ENCODE measurements at places on chromosomes 1 and 21. TPM values are rescaled to one million over a fixed set of nuclear protein-coding genes. Genes with fewer than 3 reads are reported as not detected.
A peak's percentile ranks its signal among the peaks of the same experiment; 100 is the strongest.

GRCh38 chr1:198328458-198329032 lies 171.7 kb downstream of the NEK7 start:
- no peaks in the 10 kb centered on the region for H3K27me3 ChIP-seq
- peaks cover 9% of the 10 kb centered on the region for H3K4me1 ChIP-seq
- DNase-seq: peak; percentile 20
- H3K4me3 ChIP-seq: no peak overlapping the region
- H3K27ac ChIP-seq: no peak overlapping the region

DNA sequence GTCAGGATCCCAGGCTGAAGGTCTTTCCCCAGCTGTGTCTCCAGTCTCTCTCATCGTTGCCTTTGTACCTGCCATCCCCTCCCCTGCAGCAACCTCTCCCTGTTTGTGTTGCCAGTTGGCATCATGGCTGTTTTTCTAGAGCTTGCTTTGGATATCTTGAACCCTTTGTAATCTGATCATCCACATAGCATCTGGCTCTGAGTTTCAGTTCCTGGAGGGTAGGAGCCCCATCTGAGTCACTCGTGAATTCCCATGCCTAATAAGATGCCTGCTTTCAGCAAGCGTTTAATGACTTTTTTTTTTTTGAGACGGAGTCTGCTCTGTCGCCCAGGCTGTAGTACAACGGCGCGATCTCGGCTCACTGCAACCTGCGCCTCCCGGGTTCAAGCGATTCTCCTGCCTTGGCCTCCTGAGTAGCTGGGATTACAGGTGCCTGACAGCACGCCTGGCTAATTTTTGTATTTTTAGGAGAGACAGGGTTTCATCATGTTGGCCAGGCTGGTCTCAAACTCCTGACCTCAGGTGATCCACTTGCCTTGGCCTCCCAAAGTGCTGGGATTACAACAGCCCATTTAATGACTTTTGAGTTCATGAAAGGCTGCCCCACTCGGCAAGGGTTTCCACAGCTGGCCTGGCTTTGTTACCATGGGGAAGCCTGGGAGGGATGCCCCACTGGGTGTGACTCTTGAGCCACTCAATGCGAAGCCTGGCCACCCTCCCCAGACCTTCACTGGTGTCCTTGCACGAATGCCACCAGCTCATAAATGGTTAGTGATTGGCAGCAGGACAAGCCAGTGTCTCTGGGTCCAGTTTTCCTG lies 11.9 kb downstream of the ALPL start:
- H3K4me1 ChIP-seq: no peaks in the 10 kb centered on the region
- no peak overlapping the region for H3K27ac ChIP-seq
- H3K36me3 ChIP-seq: no peaks in the 10 kb centered on the region
- DNase-seq: peak; percentile 55
- no peak overlapping the region for H3K4me3 ChIP-seq

GUCA2B gene
- total RNA-seq: not detected

DNA sequence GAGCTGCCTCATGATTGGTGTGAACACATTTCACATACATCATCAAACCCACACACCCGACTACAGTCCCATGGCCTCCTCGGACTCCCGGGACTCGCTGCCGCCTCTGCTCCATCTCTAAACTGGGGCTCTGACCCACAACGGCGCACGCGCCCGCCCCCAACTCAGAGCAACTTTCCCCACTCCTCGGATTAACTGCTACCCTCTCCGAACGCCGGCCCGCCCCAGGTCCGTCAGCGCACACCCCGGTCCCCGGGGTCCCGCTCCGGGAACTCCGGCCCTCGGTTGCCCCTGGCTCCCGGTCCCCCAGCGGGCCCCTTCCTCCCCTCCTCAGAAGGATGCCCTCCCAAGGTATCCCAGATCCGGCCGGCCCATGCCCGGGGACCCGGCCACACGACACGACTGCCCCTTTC lies 740 bp downstream of the DSTYK start:
- H3K36me3 ChIP-seq: no peaks in the 10 kb centered on the region
- H3K4me3 ChIP-seq: peak overlapping the region; percentile 93
- peak overlapping the region; percentile 92 for H3K27ac ChIP-seq
- no peaks in the 10 kb centered on the region for H3K4me1 ChIP-seq
- DNase-seq: peak; percentile 67

DNA sequence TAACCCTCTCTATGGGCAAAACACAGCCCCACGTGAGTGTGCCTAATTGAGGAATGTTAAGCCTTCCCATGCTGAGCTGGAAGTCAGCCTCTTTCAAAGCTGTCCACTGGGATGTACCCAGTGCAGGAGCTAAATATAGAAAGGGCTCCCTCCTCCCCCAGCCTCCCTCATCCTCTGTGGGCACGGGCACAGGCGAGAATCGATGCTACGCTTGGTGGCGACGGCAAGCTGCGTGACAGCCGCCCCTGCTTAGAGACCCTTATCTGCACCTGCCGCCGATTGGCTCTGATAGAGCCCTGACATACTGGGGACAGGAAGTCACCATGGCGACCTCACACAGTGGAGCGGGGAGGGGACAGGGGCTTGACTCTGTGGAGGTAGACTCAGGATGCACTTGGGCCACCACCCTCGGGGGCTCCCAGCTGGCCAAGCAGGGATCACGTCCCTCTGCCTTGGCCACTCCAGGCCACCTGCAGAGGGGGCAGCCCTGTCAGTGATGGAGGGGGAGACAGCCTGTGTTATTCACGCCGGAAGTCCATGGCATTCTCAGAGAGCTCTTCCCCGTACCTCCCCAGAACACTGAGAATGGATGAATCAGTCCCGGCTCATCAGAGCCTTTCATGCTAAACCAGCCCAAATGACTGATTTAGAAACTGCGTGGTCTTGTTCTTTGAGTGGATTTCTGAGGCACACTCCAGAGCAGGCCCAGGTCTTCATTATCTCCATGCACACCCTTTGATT lies 84.8 kb downstream of the KCND3 start:
- H3K4me1 ChIP-seq: no peaks in the 10 kb centered on the region
- H3K4me3 ChIP-seq: no peak overlapping the region
- DNase-seq: peak; percentile 7
- no peaks in the 10 kb centered on the region for H3K27me3 ChIP-seq

DNA sequence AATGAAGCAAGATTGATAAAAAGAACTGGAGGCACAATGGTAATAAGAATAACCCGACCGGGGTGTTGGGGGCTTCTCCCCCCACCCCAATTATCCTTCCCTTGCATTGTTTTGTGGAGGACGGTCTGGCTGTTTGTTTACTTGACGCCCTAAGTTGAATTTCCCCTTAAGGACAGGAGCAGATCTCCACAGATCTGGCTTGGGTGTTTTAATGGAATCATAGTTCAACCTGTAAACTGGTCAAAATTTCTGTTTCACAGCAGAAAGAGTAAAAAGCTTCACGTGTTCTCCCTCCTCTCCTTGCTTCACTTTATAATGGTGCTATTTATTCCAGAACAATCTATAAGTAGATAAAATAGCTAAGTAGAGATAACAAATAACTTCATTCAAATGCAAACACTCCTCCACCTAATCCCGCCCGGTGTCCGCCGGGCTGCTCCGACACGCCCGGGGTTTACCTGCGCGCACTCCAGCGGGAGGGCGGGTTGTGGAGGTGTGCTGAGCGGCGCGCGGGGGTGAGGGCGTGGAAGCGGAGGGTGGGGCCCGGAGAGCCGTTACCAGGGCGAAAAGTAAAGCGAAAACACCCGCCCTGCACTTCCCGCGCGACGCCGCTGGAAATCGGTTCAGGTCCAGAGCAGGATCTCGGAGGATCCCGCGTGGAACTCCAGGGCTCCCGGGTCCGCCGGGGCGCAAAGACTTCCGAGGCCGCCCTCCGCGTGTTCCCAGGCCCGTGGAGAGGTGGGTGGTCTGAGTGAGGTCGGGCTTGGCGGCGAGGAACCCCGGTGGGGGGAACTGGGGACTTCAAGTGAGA lies 2.0 kb upstream of the ATF3 start:
- peaks cover 63% of the 10 kb centered on the region for H3K27me3 ChIP-seq
- H3K27ac ChIP-seq: no peak overlapping the region
- DNase-seq: peak; percentile 42
- H3K4me3 ChIP-seq: no peak overlapping the region
- H3K36me3 ChIP-seq: no peaks in the 10 kb centered on the region
- H3K4me1 ChIP-seq: peaks cover 5% of the 10 kb centered on the region

DNA sequence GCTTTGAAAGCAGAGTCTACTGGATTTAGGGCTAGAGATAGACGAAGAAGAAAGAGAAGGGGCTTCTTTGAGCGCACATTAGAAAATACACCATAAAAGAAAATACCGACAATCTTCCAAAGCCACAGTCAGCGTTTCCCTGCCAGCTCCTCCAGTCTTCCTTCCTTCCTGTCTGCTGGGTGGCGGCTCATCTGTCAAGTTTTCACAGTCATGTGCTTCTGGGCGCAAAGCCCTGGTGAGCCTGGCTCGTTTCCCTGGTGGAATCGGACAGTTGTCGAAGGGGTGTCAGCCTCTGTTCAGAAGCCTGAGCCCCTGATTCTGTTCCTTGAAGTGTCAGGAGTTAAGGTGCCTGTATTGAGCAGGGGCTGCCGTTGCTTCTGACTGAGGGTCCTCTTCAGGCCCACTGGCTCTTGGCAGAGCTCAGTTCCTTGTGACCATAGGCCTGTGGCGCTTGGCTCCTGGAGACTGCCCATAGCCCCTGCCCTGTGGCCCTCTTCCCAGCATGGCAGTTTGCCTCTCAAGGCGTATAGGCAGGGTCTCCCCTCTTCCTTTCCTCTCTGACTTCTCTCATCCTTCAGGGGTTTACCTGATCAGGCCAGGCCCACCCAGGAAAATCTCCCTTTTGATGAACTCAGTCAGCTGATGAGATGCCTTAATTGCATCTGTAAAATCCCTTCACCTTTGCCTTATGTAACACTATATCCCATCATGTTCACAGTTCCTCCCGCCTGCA lies 58.6 kb downstream of the ADARB1 start:
- no peak overlapping the region for H3K27ac ChIP-seq
- no peak overlapping the region for H3K4me3 ChIP-seq
- H3K27me3 ChIP-seq: no peaks in the 10 kb centered on the region
- peaks cover 55% of the 10 kb centered on the region for H3K4me1 ChIP-seq
- DNase-seq: peak; percentile 70

DNA sequence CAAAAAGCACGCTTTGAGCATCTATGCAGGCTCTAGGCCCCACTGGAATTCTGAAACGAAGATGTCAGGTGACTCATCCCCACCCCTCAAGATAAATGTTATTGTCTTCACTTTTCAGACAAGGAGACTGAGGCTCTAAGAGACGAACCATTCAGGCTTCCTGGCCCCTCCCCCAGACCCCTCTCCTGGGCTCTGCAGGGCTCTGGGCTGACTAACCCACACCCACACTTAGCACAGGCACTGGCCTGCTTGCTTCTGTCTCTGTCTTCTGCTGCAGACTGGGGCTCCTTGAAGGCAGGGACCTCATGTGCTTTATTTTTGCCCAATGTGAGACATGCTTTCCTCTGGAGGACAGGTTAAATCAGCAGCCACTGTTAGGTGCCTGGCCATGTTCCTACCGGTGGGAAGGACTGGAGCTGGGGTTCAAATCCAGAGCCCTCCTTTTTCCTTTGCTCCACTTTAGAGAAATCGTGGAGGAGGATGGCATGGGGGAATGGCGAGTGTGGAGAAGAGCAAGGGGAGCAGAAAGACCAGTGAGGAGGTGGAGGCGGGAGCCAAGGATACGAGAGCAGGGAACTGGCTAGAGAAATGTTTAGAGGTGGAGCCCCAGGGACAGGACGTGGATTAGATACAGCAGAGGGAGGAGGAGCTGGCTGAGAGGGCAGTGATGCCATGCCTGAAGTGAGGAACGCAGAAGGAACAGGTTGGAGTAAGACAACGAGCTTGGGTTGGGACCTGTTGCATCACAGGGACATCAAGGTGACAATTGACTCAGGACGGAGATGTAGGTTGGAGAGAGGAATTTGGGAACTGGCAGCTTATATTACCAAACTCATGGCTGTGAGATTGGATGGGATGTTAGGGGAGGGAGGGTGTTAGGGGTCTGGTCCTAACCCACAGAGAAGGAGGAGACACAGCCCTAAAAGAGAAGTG lies 1.7 kb downstream of the TMEM125 start:
- no peaks in the 10 kb centered on the region for H3K36me3 ChIP-seq
- no peak for DNase-seq
- H3K4me1 ChIP-seq: no peaks in the 10 kb centered on the region
- no peak overlapping the region for H3K27ac ChIP-seq
- H3K27me3 ChIP-seq: no peaks in the 10 kb centered on the region

All from GM23248 (cell line).